ENCODE measurements at places on chromosomes 16 and 17. TPM values are rescaled to one million over a fixed set of nuclear protein-coding genes. Genes with fewer than 3 reads are reported as not detected.

KRTAP2-1 gene
- total RNA-seq, result not detected

CEMP1 gene
- not detected for total RNA-seq

CD300LB gene
- not detected for total RNA-seq

RNFT1 gene
- total RNA-seq, result 9.4 TPM

GRB2 gene
- total RNA-seq, result 140 TPM

CLEC18A gene
- 0.19 TPM for total RNA-seq

HSD3B7 gene
- 19.6 TPM for total RNA-seq

KCNJ2 gene
- total RNA-seq, result 7.1 TPM

TOX3 gene
- total RNA-seq, result not detected

CLEC19A gene
- total RNA-seq, result not detected

KRTAP1-5 gene
- not detected for total RNA-seq

MYL11 gene
- not detected for total RNA-seq

PLXDC1 gene
- total RNA-seq, result 12.9 TPM

TPSAB1 gene
- 15.6 TPM for total RNA-seq

DNA sequence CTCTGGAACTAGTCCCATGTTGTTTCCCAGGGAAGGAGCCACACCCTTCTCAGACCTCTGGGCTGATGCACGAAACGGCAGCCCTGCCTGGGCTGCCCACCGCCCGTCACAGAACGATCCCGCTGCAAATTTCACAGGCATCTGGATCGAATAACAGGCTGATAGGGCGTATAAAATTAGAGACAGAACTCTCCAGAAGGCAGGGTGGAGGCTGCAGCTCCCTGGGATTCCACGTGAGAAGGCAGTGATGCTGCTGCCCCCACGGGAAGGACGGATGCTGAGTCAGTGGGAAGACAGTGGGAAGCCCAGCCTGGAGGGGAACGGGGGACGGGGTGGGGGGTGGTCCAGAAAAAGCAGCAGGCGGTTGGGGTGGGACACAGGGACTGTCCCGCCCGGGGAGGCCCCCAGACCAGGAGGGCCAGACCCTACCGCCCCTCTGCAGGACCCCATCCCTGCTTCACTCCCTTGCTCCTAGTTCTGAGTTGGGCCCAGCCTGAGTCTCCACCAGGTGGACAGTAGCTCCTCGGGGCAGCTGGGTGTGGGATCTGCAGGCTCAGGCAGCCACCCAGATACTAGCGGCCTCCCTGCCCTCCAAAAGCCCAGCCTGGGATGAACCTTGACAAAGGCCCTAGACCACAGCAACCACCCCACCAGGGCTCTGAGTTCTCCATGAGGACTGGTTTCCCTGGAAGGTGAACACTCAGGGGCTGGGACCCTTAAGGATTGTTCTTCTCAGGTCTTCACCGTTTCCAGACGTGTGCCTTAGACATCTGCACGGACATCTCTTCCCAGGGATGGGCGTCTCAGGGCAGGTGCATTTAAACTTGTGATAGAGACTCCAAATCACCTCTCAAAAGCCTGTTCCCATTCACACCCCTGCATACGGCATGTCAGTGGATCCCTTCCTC is 117.8 kb downstream of the METRNL start:
- H3K4me3 ChIP-seq, result no peak overlapping the region
- peaks cover 37% of the 10 kb centered on the region for H3K4me1 ChIP-seq
- no peak for DNase-seq
- H3K27ac ChIP-seq, result no peak overlapping the region

DNA sequence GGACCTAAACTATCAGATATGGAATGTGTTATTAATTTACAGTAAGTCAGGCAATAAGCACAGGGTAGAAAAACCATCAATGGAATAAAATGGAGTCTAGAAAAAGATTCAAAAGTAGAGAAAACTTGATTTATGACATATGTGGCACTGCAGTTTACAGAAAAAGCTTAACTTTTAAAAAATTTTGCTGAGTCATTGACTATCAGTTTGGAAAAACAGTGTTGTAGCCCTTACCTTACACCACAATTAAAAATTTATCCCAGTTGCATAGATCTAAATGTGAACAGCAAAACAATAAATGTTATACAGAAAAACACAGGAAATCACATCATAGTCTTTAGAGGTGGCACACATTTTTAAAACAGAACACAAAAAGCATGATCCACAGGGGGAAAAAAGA is 108.5 kb downstream of the USP22 start:
- H3K27me3 ChIP-seq, result no peaks in the 10 kb centered on the region
- H3K4me1 ChIP-seq, result peaks cover 4% of the 10 kb centered on the region
- H3K36me3 ChIP-seq, result no peaks in the 10 kb centered on the region

- DNase-seq, result no peak
- no peaks in the 10 kb centered on the region for H3K4me1 ChIP-seq
- no peak overlapping the region for H3K27ac ChIP-seq
- no peak overlapping the region for H3K4me3 ChIP-seq
Measured at GRCh38 chr17:34892461-34893249, 68.6 kb downstream of the CCT6B start.

DNA sequence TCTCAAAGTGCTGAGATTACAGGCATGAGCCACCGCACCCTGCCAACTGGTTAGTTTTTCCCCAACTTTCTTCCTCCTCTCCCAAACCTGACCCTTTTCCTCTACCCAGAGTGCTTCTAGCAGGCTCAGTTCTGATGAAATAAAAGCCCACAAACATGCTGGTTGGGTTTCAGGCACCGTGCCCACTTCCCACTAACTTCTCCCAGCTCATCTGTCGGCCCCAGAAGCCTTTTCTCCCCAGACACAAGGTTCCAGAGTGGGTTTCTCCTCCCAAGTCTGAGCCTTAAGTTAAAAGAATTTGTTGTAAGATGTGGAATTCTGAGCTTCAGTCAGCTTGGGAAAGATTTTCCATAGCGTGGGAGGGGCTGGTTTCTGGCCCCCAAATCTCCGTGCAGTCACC is 11.5 kb upstream of the SCN4A start:
- H3K4me1 ChIP-seq, result peaks cover 66% of the 10 kb centered on the region
- no peaks in the 10 kb centered on the region for H3K36me3 ChIP-seq
- peak overlapping the region; percentile 36 for H3K27ac ChIP-seq
- H3K4me3 ChIP-seq, result no peak overlapping the region

- H3K27ac ChIP-seq, result peak overlapping the region; percentile 95
- no peaks in the 10 kb centered on the region for H3K36me3 ChIP-seq
- DNase-seq, result peak; percentile 93
- peaks cover 47% of the 10 kb centered on the region for H3K4me1 ChIP-seq
- no peaks in the 10 kb centered on the region for H3K27me3 ChIP-seq
Measured at GRCh38 chr17:47895347-47895855, 635 bp upstream of the SP2 start.

GRCh38 chr16:10738231-10739077 is 5.2 kb upstream of the NUBP1 start:
- no peak for DNase-seq
- peak overlapping the region; percentile 70 for H3K27ac ChIP-seq
- peaks cover 27% of the 10 kb centered on the region for H3K4me1 ChIP-seq
- no peaks in the 10 kb centered on the region for H3K27me3 ChIP-seq

DNA sequence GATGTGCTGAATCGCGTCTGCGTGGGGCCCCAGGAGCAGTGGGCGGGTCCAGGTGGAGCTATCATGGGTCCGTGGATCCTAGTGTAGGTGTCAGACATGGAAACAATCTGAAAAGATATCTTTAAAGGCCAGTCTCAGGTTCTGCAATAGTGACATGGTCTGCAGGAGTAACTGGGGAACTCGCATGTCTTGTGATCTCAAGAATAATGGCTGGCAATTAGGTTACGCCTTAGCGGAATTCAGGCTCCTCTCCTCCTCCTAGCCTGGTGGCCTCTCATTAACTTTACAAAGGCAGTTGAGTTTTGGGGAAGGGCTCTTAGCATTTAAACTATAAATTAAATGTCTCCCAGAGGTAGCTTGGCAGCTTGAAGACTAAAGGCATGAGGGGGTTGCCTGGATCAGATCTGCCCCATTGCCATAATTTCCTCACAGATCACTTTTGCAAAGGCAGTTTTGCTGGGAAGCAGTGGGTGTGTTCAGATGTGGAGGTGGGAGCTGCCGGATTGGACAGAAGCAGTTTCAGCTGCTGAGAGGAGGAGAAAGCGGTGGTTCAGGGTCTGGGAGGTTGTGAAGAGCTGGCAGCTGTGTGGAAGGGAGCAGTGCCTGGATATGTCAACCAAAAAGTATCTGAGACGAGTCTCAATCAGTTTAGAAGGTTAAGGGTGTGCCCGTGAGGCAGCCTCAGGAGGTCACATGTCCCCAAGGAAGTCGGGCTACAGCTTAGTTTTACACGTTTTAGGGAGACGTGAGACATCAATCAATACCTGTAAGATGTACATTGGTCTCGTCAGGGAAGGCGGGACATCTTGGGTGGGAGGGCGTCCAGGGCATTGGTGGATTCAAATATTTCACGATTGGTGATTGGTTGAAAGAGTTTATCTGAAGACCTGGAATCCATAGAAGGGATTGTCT is 2.7 kb downstream of the TBCD start:
- H3K4me3 ChIP-seq, result no peak overlapping the region
- peaks cover 11% of the 10 kb centered on the region for H3K36me3 ChIP-seq
- DNase-seq, result no peak
- no peak overlapping the region for H3K27ac ChIP-seq
- peaks cover 29% of the 10 kb centered on the region for H3K4me1 ChIP-seq
- no peaks in the 10 kb centered on the region for H3K27me3 ChIP-seq

- no peaks in the 10 kb centered on the region for H3K27me3 ChIP-seq
- H3K27ac ChIP-seq, result peak overlapping the region; percentile 58
Measured at GRCh38 chr16:53509906-53510703, 7.1 kb upstream of the AKTIP start.

GRCh38 chr16:50525716-50526115 is 22.5 kb upstream of the NKD1 start:
- H3K4me1 ChIP-seq, result no peaks in the 10 kb centered on the region
- H3K4me3 ChIP-seq, result no peak overlapping the region
- no peak overlapping the region for H3K27ac ChIP-seq
- DNase-seq, result peak; percentile 74
- no peaks in the 10 kb centered on the region for H3K27me3 ChIP-seq
- no peaks in the 10 kb centered on the region for H3K36me3 ChIP-seq

GRCh38 chr16:56613706-56614105 is 5.3 kb downstream of the MT2A start:
- H3K27ac ChIP-seq, result no peak overlapping the region
- H3K4me1 ChIP-seq, result peaks cover 51% of the 10 kb centered on the region
- H3K27me3 ChIP-seq, result no peaks in the 10 kb centered on the region
- H3K36me3 ChIP-seq, result no peaks in the 10 kb centered on the region
- H3K4me3 ChIP-seq, result no peak overlapping the region

DNA sequence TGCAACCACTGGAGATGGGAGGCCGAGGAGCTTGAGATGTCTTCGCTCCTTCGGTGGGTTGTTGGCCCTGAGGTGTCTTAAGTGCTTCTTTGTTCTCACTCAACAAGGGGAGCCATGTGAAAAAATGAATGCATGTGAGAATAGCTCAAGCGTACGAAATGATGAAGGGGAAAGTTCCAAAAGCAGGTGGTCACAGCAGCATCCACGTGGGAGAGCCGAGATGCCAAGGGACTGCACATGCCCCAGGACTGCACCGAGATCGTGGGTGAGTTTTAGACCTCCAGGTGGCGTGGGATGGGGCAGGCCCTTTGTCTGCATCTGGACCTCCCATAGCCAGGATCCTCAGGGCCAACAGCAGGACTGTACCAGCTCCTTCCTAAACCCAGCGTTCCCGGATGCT is 8.1 kb downstream of the SLC38A8 start:
- H3K4me1 ChIP-seq, result no peaks in the 10 kb centered on the region
- no peak overlapping the region for H3K4me3 ChIP-seq
- no peak overlapping the region for H3K27ac ChIP-seq
- no peaks in the 10 kb centered on the region for H3K36me3 ChIP-seq

GRCh38 chr16:82146957-82147356 is 23.1 kb downstream of the MPHOSPH6 start:
- no peak overlapping the region for H3K4me3 ChIP-seq
- H3K27me3 ChIP-seq, result no peaks in the 10 kb centered on the region
- peaks cover 22% of the 10 kb centered on the region for H3K36me3 ChIP-seq
- H3K4me1 ChIP-seq, result no peaks in the 10 kb centered on the region
- no peak for DNase-seq
- no peak overlapping the region for H3K27ac ChIP-seq

GRCh38 chr16:10708969-10709368 is 14.2 kb upstream of the TEKT5 start:
- no peaks in the 10 kb centered on the region for H3K27me3 ChIP-seq
- no peak overlapping the region for H3K4me3 ChIP-seq
- H3K27ac ChIP-seq, result no peak overlapping the region
- H3K36me3 ChIP-seq, result no peaks in the 10 kb centered on the region
- H3K4me1 ChIP-seq, result no peaks in the 10 kb centered on the region

- peaks cover 28% of the 10 kb centered on the region for H3K4me1 ChIP-seq
- no peak overlapping the region for H3K27ac ChIP-seq
- H3K27me3 ChIP-seq, result no peaks in the 10 kb centered on the region
- DNase-seq, result peak; percentile 45
Measured at GRCh38 chr16:14489460-14489859, 140.6 kb downstream of the PARN start.

DNA sequence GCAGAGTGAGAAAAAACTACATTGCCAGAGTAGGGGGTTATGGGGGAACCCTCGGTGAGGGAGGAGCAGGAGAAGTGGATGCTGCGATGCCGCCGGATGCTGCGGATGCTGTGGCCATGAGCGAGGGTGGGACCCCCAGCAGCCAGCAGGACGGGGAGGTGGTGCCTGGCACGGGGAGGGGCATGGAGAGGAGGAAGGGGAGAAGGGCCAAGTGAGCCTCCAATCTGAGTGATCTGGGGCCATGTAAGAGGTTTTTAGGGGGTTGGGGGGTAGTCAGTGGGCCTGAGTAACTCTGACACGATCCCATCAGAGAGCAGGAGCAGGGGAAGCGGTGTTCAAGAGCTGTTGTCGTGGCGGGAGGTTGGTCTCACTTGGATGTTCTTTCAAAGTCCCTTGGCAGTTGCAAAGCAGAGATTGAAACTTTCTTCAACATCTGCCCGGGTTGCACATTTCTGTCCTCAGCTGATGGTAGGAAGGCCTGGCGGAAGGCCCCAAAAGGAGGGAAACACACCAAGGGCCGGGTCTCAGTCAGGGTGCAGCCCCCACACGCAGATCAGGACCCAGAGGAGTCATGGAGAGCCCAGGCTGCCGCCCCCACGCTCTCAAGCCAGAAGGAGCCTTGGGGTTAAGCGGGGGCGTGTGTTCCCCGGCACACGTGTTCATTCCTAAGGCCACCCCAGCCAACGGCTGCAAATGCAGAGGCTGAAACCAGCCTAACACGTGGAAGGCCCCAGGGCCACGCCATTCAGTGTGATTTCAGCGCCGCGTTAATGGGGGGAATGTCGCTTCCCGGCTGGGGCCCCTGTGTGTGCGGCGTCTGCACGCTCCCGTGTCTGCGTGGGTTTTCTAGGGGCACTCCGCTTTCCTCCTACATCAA is 81.7 kb downstream of the ZDHHC7 start:
- no peak overlapping the region for H3K4me3 ChIP-seq
- H3K27ac ChIP-seq, result peak overlapping the region; percentile 62
- H3K4me1 ChIP-seq, result peaks cover 46% of the 10 kb centered on the region
- H3K36me3 ChIP-seq, result no peaks in the 10 kb centered on the region
- no peak for DNase-seq

GRCh38 chr17:17814162-17815061 is 22.4 kb downstream of the SREBF1 start:
- no peak overlapping the region for H3K4me3 ChIP-seq
- H3K4me1 ChIP-seq, result peaks cover 50% of the 10 kb centered on the region
- DNase-seq, result no peak
- peaks cover 78% of the 10 kb centered on the region for H3K36me3 ChIP-seq
